Germinal center (tissue), 1 donor: ENCODE measurements at places on chromosomes 7 and 10.

GRCh38 chr7:11792166-11792565 lies 39.8 kb downstream of the THSD7A start:
- no peak for DNase-seq

DNA sequence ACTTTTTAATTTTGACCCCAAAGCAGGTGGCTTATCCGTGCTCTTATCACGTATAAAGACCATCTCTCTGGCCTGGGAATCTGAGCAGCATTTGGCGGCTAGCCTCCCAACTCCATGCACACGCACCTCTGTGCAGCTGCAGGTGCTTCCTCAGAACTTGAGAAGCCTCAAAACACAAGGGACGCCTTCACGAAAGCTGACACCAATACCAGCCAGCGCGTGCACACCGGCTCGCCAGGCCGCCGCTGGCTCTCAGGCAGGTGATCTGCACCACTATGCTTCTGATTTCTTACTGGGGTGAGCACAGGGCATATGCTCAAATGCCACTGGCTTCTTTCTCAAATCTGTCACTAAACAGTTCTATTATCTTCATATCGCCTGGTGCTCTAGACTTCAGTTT lies 145.0 kb downstream of the PARD3 start:
- no peak for DNase-seq

DNA sequence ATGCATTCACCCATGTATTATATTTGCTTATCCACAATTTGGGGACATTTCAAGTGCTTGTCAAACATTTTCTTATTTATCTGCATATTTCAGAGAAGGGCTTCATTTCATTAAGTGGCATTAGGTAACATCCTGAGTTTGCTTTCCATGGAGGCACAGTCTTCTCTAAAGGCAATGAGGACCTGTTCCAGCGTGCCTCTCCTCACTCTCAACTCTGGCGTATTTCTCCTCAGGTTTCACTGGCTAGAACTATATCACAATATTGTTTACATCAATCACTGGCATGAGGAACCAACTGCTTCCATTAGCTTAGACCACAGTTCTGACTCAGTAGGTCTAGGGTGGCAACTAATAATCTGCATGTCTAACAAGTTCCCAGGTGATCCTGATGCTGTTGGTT lies 177.2 kb downstream of the TAX1BP1 start:
- DNase-seq, result no peak

DNA sequence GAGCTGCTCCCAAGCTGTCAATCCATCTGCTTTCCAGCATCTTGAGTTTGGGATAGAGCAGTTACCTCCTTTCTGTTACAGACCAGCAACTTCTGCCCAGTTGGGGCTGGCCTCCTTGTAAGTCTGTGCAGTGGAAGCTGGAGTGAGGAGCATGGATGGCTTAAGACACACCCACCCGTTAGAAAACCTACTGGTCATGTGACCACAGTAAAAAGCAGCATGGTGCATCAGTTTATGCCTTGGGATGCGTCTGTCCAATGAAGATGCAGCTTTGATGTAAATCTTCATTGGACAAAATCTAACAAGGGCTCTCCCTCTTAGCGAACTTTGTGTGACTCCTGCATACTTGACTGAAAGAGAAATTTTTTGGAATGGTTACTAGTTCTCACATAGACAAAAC lies 453.5 kb downstream of the TYW1 start:
- no peak for DNase-seq

DNA sequence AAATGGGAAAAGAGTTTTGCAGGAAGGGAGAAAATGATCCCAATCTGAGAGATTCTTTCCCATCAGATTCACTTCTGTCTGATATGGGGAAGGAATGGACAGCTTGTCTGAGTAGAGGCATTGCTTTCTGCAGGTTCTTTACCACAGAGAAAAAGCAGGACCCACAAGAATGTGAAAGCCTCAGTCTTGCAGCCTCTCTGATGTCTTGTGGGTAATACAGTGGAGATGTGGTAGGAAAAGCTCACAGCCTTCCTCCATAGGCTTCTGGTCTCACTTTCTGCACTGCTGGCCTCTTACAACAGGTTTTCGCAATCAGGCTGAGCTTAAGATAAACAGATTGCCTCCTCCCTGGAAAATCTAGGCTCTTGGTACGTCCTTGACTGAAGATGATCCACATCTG lies 551 bp downstream of the IFIT1 start:
- no peak for DNase-seq

GRCh38 chr10:73920089-73920488 lies 9.2 kb downstream of the PLAU start:
- peak; percentile 48 for DNase-seq

- no peak for DNase-seq
Measured at GRCh38 chr10:89377705-89378637, at the start of gene IFIT1B. Gene IFIT1B (plus strand): TSS chr10:89378056. CDS start chr10:89378136, 80 bp downstream.

DNA sequence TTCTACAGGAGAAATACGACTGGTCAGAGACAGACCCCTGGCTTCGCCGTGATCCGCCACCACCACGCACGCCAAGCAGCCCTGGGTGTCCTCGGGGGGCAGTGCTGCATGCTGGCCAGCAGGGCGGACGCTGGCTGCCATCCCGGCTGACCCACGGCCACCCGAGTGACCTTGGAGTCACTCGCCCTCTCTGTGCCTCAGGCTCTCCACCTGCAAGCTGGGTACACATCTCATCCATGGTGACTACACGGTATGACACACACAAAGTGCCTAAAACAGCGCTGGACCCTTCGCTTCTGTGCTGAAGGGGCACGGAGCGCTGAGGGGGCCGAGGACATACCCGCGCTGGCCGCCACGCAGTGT lies 62.0 kb upstream of the RNF32 start:
- no peak for DNase-seq

GRCh38 chr7:149743476-149744255 lies 29.7 kb downstream of the ZNF467 start:
- DNase-seq, result no peak

GRCh38 chr10:127198307-127198706 lies 1.9 kb upstream of the INSYN2A start:
- no peak for DNase-seq
